Midbrain (tissue), 1 donor: ENCODE measurements at places on chromosomes 13 and 19.

- no peak for DNase-seq
Observed at GRCh38 chr19:273393-273792, 17.8 kb downstream of the PLPP2 start.

DNA sequence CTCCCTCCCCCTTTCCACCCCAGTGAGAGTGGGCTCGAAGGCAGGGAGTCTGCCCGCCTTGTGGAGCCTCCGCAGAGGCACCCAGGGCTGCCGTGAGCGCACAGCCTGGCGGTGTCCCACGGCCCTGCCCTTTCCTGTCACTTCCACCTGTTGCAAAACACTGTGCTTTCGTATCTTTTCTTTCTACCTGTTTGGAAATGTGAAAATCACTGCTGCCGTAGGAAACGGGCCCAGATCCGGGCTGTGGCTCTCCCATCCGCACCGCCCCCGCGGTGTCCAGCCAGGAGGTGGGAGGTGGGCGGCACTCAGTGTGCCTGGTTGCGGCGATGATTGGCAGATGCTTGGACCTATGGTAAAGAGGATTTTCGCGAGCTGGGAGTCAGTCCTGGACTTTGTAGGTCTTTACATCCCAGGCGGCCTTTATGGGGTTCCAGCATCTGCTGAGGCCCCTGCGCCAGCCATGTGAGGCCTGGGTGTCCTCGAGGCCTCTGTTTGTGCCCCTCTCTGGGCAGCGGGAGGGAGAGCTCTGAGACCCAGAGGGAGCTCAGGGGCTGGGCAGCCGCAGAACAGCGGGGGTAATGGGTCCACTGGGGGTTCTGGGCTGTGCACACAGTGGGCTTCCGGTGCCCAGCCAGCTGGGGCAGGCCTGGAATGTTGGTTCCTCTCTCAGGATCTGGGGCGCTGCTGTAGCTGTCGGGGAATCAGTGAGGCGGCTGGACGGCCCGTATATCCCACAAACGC is 6.1 kb downstream of the STK11 start:
- no peak for DNase-seq

- DNase-seq = no peak
Observed at GRCh38 chr19:23817519-23817918, 58.8 kb upstream of the ZNF681 start.

- peak; percentile 81 for DNase-seq
Observed at GRCh38 chr19:43463381-43464133, 1.9 kb downstream of the LYPD3 start.

GRCh38 chr13:72638059-72638815 is 89.2 kb downstream of the MZT1 start:
- no peak for DNase-seq

- DNase-seq = peak; percentile 74
Observed at GRCh38 chr19:52171321-52172169, at the start of gene ZNF836. ZNF836 (minus strand) TSS chr19:52171621; CDS start chr19:52168072, 3,549 bp downstream.

- DNase-seq = no peak
Observed at GRCh38 chr13:109968876-109969577, 182.6 kb upstream of the IRS2 start.
